GDM1 (cell line): ENCODE measurements at places on chromosomes 1 and 21.

GRCh38 chr1:153842006-153842471 is 66.8 kb downstream of the SLC27A3 start:
- DNase-seq: no peak

- no peak for DNase-seq
Observed at GRCh38 chr1:18326211-18326897, 154.4 kb upstream of the KLHDC7A start.

DNA sequence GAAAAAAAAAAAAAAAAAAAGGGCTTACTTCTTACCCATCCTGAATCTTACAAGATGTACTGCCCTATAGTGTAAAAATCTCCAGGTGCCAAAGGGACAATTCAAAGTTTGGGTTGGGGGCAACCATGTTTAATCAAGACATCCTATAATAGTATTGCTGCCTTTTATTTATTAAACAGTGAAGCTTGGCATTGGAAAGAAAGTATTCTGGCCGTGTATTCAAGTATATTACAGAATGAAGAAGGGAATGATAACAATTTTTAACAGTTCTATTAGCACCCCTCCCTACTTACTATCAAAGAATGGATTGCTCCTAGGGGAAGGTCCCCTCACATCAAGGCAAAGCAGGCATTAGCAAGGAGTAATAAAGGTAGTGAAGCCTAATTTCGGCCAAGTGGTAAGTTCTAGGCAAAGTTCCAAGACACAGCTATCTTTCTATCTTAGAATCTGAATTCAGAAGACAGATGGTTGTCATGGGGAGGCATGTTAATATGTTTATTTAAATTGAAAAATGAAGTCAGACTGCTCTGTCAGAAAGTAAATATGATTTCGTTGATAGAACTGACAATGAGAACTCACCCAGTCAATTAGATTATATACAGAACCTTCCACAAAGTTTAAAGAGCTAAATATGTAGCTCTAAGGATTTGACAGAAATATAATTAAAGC is 24.6 kb downstream of the ST7L start:
- DNase-seq: no peak

DNA sequence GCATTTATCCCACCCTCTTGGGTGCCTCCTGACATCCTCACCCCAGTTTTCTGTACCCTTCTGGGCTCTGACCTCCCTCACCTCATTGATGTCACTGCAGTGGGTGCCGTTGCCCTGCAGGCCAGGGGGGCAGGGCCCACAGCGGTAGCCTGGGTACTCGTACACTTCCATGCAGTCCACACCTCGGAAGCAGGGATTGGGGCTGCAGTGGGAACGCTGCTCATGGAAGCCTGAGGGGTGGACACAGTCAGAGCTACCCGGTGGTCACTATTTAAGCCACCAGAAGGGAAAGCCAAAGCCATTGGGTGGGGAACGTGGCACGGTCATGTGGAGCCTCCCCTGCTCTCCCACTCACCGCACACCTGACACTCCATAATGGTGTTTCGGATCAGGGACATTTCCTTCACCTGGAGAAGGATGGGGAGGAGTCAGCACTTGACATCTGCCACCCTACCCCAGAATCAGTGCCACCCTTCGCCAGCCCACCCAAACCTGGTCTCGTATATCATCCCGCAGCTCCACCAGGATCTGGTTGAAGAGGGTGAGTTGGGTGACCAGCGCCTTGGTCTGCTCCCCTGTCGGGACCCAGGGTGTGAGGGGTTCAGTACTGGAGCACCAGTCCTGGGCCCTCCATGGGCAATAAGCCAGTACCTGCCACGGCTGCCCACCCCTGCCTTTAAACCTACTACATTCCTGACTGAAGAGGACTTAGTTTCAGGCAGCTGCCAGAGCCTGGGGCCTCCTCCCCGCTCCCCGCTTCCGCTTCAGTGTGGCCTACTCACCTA is 4.8 kb downstream of the THBS3 start:
- no peak for DNase-seq

DNA sequence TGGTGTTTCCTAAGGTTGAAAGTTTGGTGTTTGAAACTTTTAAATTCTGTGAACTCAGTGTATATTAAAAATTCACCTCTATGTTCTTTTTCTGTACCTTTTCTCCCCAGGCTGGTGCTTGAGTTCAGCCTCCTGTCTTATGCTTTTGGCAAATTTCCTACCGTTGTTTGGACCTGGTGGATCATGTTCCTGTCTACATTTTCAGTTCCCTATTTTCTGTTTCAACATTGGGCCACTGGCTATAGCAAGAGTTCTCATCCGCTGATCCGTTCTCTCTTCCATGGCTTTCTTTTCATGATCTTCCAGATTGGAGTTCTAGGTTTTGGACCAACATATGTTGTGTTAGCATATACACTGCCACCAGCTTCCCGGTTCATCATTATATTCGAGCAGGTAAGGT is 24.9 kb upstream of the AXDND1 start:
- DNase-seq: no peak

DNA sequence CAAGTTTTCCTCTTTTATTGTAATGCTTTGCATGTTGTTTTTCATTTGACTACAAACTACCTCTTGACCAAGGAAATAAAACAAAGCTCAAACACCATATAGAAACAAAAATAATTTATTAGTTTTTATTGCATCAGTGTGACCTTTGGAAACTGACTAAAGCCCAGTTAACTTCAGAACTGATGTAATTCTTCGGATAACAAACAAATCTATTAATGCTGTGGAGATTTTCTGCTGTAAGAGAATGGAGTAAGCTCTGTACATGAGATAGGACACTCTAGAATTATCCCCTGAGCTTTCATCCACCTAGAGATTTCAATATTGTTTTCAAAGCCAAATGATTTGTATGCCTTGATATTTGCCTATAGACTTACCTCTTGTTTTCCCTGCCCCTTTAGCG is 154.0 kb upstream of the KCNK2 start:
- no peak for DNase-seq

- no peak for DNase-seq
Observed at GRCh38 chr1:9594471-9595155, 5.9 kb downstream of the TMEM201 start.

- DNase-seq: no peak
Observed at GRCh38 chr21:45366476-45366875, 38.5 kb upstream of the COL18A1 start.

DNA sequence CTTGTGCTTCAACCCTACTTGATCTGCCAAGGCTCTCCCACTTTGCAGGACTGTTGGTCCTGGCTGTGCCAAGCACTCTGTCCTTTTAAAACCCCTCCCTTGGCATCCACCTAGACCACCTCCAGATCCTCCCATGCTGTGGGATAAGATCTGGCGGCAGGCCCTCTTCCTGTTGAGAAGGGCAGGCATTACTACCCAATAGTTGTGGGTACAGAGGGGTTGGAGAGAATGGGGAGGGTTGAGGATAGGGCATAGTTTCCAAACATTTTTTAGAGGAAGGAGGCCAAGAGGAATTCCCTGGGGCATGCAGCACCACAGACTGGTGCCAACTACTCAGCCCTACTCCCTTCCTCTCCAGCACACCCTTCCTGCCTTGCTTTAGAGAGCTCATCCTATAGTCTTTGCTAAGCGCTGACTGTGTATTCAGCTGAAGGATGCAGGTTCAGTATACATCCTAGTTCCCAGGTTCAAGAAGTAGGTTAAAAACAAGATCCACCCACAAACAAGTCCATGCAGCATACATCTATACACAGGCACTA is 70.7 kb downstream of the TRABD2B start:
- no peak for DNase-seq

- no peak for DNase-seq
Observed at GRCh38 chr1:92953491-92953890, 7.8 kb downstream of the DIPK1A start.

DNA sequence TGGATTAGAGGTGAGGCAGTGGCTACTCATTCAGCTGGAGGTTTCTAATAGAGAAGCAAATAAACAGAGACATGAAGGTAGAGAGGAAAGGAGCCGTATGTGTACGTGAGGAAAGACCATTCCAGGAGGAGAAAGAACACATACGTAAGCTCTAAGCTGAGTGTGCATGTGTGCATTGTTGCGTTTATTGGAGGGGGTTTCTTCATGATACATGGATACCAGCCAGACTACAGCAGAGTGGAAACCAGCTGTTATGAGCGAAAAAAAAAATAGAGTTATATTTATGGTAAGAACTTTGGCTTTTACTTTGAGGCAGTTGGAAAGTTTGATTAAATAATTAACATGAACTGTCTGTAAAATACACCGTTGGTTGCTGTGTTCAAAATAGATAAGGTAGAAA is 173.4 kb upstream of the RGS18 start:
- DNase-seq: no peak

GRCh38 chr1:41378999-41379737 is 17.9 kb downstream of the FOXO6 start:
- no peak for DNase-seq

- no peak for DNase-seq
Observed at GRCh38 chr1:234758851-234759250, 148.9 kb upstream of the IRF2BP2 start.

DNA sequence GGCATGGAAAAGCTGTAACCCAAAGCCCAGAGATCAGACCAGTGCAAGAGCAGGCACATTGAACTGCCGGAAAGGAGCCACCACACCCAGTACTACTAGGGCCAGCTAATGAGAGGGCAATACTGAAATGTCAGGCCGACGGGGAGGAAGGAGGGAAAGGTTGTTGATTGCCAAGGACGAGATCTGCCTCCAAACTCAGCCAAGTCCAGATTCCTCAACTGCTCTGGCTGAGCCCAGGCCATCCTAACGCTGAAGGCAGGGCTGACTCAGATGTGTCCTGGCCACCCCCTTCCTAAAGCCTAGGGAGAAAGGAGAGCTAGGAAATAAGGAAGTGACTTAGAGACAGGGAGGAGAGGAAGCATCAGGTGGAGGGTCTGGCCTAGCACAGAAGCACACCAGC is 42.1 kb upstream of the IPO9 start:
- DNase-seq: no peak

DNA sequence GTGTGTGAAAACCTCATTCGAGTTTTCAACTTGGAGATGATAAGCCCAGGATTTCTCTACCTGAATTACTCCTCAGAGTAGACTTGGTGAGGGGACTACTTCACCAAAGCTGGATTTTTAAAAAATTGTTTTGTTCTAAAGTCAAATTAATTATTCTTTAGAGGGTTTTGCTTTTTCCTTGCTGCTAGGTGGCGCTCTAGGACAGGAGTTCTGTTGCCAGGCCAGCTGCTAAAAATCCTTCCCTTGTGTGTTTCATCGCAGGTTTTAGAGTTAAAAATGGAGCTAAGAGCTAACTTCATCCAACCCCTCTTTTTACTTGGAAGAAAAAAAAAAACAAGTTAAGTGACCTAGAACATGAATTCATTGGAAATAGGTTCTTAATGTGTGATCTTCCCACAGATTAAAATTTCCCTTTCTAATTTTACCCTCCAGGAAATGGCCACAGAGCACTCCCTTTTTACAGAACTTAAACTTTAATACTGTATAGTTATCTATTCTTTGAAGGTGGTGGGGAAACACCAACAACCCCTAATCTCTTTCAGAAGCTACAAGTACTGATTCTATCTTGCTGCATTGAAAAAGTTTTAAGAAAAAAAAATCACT is 36.7 kb upstream of the FAM163A start:
- peak; percentile 13 for DNase-seq

GRCh38 chr1:14039582-14040430 is 339.8 kb downstream of the PRDM2 start:
- no peak for DNase-seq

DNA sequence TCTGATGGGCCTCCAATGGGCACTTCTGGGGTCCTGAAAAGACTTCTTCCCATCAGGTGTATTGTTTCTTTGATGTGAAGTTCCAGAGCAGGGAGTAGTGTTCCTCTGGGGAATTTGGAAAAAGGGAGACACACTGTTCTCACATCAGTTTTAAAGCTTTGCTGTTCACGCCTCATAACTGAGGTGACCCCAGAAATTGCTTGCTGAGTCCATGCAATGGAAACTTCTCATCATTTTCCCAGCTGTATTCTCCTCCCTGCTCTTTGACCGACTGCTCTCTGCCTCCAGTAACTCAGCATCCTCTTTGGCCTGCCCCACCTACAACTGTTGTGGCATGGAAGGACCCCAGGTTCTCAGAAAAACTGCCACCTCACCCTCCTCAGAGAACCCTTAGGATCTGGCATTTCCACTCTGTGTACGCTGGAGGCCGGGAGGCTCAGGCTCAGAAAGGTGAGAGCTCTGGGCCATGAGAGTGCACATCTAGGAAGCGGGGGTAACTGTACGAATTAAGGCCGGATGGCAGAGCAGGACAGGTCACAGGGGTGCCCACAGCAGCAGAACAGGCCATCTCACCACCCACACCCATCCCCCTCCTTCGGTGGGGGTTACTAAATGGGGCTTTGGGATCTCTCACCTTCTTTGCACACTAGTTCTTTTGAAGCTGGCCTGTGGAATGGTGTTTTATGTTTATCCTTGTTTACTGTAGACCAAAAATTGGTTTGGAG is 51.2 kb downstream of the STX6 start:
- DNase-seq: no peak

- DNase-seq: peak; percentile 19
Observed at GRCh38 chr1:226711976-226712741, 26.9 kb downstream of the ITPKB start.

GRCh38 chr1:10965546-10966226 is 46.8 kb upstream of the TARDBP start:
- DNase-seq: peak; percentile 52

DNA sequence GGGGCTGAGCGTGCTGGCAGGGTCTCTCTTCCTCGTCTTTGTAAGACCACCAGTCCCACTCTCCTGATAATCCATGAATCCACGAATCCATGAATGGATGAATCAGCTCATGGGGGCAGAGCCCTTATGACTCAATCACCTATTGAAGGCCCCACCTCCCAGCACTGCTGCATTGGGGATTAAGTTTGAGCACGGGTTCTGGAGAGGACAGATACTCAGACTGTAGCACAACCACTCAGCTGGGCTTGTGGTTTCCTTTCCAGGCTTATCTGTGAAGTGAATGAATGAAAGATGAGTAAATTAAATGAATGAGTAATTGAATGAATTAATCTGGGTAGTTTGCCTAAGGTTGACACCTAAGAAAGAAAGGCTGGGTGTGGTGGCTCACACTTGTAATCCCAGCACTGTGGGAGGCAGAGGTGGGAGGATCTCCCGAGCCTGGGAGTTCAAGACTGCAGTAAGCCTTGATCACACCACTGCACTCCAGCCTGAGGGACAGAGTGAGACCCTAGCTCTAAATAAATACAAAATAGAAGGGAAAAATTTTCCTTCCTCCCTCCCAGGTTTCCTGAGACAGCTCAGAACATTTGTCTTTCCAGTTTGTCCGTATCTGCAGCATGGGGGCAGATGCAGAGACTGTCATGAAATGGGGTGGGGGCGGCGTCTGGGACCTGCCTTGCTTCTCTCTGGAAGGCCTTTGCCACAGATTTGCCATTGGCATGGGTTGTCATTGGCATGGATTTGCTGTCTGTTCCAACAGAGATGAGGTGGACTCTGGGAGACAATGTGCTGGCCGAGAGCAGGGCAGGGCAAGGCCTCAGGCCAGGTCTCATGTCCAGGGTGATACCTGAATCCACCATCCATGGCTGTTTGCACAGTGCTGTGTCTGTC is 187.7 kb upstream of the C1orf174 start:
- DNase-seq: no peak
